ENCODE measurements at places on chromosomes 4 and X.

- no peak for DNase-seq
Observed at GRCh38 chrX:140317462-140317861, 187.4 kb downstream of the SOX3 start.

DNA sequence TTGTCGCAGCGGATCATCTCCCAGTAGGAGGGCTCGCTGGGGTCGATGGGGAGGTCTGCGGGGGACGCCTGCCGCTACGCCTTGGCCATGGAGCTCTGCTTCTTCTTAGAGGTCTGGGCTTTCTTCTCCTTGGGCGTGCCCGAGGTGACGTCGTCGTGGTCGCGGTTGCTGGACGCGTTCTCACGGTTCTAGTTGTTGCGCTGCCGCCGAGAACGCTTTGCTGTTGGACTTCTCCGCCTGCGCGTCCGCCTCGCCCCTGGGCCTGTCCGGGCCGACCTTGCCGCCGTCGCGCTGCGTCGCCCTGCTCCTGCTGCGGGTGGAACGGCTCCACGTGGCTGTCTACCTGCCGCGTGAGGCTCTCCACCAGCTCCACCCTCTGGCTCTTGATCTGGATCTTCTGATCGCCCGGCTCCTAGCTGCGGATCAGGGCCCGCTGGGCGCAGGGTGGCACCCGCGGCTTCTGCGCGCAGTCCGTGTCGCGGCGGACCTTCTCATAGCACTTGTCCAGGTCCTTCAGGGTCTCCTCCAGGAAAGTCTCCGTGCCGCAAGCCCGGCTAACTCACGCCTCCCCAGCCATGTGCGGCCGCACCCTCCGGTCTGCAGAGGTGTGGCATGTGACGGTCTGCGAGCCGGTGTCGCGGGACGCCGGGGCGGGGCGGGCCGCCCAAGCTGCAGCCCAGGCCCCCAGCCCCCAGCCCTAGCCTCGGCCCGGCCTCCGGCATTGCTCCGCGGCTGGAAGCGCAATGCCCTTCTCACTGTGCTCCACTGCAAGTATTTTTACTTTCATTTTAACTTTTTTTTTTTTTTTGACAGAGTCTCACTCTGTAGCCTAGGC is 40.5 kb upstream of the OGT start:
- DNase-seq, result peak; percentile 31

- no peak for DNase-seq
Observed at GRCh38 chr4:150283689-150284088, 205.4 kb downstream of the DCLK2 start.

- no peak for DNase-seq
Observed at GRCh38 chrX:44580466-44580865, 37.8 kb upstream of the FUNDC1 start.

GRCh38 chrX:15151267-15152186 is 118.4 kb downstream of the ASB9 start:
- peak; percentile 6 for DNase-seq

DNA sequence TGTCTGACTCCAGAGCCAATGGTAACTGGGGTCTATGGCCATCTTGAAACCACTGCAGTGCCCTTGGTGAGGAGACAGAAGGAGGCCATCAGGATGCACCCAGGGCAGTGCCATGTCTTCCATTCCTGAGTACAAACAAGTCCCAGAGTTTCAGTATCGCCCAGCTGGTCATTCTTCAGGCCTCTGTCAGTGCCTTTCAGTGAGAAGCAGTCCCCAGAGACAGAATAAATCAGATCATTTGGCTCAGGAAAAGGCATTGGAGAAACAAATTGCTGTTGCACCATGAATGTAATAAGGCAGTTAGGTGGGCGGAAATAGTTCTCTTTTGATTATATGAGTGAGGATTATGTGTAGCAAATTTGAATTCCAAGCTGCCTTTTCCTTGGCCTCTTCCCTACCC is 21.3 kb downstream of the ADGRG4 start:
- no peak for DNase-seq

DNA sequence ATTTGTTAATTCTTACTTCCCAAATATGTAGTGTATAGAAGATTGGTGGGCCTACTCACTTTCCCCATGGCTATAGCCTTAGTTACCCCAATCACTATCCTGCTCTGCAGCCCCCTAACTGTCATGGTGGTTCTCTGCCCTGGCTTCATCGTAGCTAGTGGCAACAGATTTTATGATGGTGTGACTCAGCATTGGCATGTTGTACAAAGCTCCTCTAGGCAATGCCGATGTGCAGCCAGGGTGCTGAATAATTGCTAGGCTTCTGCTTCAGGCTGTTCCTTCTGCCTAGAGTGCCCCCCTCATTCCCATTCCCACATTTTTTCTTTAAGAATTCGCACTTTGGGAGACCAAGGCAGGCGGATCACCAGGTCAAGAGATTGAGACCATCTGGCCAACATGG is 35.2 kb downstream of the AFF2 start:
- no peak for DNase-seq

- DNase-seq, result no peak
Observed at GRCh38 chr4:20895208-20895607, 194.9 kb downstream of the PACRGL start.

Measured in stimulated activated CD8-positive, alpha-beta memory T cell treated with anti-CD3 and anti-CD28 coated beads, Interleukin-15, amount 100 ng/mL, for 48 hours (primary cell).